Fibroblast of the conjunctiva (primary cell): ENCODE measurements at places on chromosomes 7 and 10.

DNA sequence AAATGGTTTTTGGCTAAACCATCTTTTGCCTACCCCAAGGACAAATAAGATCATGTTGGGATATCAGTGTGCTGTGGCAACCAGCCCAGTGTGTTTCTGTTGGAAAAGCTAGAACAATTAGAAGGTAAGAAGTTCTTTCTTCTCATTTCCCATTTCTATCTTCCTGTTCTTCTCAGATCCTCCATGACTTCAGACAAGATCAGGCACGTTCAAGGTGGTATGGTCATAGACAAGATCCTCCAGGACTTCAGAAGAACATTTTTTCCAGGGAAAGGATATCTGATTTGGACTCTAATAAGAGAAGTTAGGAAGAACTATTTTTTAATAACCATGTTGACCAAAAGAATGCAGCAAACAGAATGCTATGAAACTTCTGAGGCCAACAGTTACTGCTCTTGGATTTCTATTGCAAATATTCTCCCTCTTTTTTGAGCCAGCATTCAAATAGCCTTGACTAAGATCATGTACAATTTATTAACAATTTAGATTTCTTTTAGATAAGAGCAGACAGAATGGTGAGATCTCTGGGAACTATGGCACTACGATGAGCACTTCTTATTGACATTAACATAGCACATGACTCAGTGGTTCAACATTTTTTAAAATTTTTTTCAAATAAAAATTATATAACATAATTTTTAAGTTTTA lies 15.9 kb downstream of the HYCC1 start:
- no peak for DNase-seq

GRCh38 chr10:104255311-104255981 lies 754 bp downstream of the GSTO1 start:
- DNase-seq = no peak

GRCh38 chr7:20021831-20022230 lies 195.4 kb downstream of the MACC1 start:
- DNase-seq = no peak

DNA sequence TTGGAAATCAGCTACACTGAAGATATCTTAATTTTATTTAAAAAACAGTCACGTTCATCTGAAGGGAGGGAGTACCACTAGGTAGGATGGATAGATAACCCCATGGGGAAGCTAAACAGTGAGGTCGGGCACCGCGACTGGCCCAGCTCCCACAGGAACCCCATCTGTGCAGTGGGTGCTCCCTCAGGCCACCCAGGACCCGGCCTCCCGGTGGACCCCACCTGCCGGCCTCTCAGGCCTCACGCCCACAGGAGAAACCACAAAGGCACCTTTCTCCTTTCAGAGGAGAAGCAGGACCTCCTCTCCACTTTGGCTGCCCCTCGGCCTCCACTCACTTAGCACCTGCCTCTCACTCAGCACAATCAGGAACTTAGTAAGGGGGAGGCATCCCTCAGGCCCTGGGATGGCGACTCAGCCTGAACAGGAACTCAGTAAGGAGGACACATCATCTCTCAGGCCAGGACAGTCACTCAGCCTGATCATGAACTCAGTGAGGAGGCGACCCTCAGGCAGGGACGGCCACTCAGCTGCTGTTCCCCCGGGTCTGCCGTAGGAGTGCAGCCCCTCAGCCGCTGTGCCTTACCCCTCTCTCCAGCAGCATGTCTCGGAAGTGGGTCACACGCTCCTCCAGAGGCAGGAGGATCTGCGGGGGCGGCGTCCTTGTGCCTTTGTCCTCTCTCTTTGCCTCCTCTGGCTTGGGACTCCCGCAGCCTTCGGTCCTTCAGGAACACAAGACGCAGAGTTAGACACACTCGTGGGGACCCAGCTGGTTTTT lies 195.1 kb downstream of the TCERG1L start:
- no peak for DNase-seq

- DNase-seq = no peak
Observed at GRCh38 chr10:110065269-110065668, 57.5 kb downstream of the ADD3 start.

DNA sequence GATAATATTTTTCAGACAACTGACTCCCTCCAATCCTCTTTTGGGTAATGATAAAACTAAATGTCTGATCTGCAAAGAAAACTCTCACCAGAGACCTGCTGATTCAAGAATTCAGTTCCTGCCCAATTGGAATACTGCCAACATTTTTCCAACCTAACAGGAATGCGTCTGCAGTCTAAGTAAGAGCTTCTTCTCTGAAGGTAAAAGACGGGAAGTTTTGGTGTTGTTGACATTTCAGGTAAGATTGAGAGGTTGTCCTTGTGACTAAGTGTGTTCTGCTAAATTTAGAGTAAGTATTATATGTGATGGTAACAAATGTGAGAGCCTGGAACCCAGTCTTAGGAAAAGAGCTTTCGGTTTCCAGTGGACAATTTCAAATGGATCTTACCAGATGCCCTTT lies 17.6 kb downstream of the IFIT5 start:
- DNase-seq = no peak

GRCh38 chr10:29608062-29608461 lies 26.7 kb downstream of the SVIL start:
- DNase-seq = no peak

GRCh38 chr7:74454925-74455288 lies 1.2 kb downstream of the GTF2IRD1 start:
- DNase-seq = no peak

- DNase-seq = no peak
Observed at GRCh38 chr7:13990319-13990983, 985 bp upstream of the ETV1 start.

DNA sequence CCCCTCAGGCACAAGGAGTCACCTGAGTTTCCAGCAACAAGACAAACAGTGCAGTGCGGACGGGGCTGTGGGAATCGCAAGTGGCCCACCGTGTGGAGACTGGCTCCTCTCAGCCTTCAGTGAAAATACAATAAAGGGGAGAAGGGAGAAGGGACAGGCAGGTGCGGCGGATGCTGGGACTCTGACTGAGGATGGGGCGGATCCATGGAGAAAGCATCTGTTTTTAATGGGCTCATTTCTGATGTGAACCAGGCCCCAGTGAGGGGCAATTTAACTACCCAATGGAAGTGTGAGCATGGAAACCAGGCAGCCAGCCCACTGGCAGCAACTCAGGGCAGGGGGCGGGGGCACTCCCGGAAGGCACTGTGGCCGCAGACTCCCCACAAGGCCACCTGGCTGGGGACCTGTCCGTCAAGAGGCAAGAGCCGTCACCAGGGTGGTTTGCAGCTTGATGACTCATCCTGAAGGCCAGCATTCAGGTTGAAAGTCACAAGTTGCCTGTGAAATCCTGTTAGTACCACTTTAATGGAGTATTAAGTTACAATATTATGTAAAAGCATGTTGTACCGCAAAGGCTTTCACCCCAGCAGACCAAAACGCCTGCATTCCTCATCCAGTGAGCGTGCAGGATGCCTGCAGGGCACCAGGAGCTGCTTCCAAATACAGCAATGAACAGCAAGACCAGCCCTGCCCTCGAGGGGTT lies 476.4 kb downstream of the PTPRN2 start:
- DNase-seq = no peak

DNA sequence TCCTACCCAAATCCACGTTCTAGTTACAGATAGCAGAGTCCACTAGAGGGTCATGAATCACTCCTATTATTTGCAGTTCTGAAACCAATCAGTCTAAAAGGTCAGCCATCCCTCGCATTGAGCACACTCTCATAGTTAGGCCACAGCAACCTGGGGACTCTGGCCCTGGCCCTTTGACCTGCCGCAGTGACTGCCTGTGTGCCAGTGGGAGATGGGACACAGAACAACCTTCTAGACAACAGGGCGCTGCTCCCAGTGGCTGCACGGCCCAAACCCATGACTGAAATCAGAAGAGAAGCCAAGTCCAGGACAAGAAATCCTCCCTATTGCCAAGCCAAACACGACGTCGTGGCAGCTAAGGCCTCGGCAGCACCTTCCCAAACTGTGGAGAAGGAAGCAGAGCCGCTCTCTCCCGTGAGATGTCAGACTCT lies 158.5 kb downstream of the HERPUD2 start:
- no peak for DNase-seq

- DNase-seq = no peak
Observed at GRCh38 chr10:133326745-133327650, 9.7 kb downstream of the CALY start.
